ENCODE measurements at places on chromosomes 6 and 20.
A peak's percentile ranks its signal among the peaks of the same experiment; 100 is the strongest.

DNA sequence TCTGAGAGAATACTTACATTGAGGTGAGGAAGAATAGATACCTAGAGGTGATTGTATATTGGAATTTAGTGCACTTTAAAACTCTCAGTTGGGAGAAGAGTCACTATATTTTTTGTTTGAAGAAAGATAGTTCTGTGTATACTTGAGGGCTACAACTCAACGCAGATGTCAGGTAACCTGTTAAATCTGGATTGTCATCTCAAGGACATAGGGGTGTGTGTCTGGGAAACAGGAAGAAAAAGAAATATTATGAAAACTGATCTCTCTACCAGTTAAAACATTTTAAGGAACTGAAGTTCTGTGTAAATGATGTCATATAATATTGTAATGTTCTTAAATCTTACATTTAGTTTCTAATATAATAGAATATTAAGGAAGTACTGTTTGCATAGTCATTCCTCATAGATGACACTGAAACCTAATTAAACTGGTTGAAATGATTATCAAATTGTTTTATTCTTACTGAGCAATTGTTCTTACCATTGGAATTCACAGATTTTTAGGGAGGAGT lies 86.2 kb downstream of the SMAP1 start:
- no peak for DNase-seq

GRCh38 chr6:71478834-71479541 lies 190.4 kb downstream of the OGFRL1 start:
- no peak for DNase-seq

GRCh38 chr6:23265270-23265669 lies 695.9 kb downstream of the HDGFL1 start:
- DNase-seq = no peak

DNA sequence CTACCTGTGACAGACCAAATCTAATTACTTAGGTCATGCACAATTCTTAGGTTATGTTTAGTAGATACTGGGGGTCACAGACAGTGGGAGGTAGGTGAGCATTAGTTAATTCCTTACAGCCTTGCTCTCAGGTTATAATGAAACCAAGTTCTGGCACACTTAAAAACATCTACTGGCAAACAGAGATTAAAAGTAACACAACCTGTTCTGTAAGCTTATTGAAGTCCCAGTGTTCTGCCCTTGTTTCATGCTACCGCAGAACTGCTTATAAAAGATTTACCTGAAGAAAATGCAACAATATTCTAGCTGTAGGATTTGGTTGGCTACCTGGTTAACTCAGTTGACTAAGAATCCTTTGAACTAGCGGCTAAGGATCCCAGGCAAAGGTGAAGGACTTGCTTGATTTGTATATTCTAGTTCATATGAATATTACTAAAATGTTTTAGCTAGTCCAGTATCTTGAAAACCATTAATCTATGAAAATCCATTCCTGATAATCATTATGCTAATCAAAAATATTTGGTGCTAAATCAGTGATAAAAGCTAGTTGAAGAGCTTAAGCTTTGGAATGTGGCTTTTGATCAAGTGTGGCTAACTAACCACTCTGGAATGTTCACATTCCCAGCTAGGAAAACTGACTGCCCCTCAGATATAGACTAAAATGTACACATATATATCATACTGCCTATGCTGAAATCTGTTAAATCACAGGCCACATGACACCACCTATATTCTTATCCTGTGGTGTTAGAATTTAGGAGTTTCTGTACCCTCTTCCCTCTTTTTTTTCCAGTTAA lies 7.2 kb downstream of the PEX3 start:
- no peak for DNase-seq

DNA sequence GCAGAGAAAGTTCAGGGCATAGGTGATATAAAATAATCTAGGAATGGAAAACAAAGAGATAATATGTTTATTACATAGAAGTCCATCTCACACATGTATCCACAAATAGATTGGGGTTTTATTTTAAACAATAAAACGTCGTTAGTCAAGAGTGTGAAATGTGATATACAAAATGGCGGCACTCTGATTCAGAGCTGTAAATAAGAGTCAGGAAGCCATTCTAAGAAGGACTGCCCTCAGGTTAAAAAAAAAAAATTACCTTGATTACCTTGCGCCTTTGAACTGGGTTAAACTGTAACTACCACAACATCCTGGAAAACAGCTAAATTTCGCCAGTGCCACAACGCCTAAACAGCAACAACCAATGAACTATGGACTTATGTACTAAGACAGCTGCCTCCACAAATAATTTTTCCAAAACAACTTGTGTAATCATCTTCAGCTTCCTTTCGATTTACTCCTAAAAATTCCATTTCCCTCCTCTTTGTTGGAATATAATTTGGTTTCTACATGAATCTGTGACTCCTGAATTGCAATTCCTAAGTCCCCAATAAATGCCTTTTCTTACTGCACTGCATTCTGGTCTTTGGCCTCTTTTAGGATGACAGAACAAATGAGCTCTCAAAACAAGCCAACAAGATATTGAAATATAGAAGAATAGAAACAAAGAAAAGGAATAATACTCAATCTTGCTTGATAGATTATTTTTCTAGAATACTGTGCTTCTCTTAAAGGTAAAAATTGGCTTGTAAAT lies 1019.5 kb upstream of the MAP3K7 start:
- no peak for DNase-seq

- no peak for DNase-seq
Observed at GRCh38 chr6:169591616-169592015, 110.2 kb downstream of the WDR27 start.

GRCh38 chr6:3379482-3380060 lies 77.3 kb downstream of the SLC22A23 start:
- no peak for DNase-seq

- no peak for DNase-seq
Observed at GRCh38 chr20:50957276-50957675, 1.1 kb downstream of the DPM1 start.

GRCh38 chr20:44089987-44090674 lies 96.9 kb downstream of the JPH2 start:
- DNase-seq = no peak

GRCh38 chr6:157284738-157285421 lies 38.4 kb downstream of the TMEM242 start:
- DNase-seq = no peak

DNA sequence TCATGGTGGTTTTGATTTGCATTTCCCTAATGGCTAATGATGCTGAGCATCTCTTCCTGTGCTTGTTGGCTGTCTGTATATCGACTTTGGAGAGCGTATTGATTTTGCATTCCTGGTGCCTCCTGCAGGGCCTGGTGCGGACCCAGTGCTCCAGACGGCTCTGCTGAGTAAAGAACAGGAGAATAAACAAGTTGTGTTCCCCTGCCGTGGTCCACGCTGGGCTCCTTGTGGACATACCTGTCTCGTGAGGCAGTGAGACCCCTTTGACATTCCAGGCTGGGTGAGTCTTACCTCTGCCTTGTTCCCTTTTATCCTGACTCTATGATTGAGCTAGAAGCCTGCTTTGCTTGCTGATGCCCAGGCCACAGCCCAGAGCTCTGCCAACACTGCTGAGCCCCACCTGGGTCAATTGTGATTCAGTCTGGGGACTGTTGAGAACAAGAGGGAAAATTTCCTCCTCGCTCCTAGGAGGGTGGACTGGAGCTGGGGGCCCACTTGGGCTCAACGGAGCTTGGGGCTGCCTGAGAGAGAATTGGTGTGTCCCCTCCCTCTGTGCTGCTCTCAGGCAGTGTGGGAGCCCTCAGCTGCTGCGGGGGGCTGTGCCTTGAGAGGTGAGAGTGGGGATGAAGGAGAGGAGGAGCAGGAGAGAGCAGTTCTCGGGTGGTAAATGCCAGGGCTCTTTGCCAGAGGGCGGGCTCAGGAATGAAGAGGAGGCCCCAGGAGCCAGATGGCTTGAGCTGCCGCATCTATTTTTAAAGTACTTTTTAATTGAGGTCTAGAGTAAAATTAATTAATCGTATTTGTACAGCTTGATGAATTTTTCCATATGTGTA lies 43.7 kb upstream of the PMEPA1 start:
- DNase-seq = no peak

DNA sequence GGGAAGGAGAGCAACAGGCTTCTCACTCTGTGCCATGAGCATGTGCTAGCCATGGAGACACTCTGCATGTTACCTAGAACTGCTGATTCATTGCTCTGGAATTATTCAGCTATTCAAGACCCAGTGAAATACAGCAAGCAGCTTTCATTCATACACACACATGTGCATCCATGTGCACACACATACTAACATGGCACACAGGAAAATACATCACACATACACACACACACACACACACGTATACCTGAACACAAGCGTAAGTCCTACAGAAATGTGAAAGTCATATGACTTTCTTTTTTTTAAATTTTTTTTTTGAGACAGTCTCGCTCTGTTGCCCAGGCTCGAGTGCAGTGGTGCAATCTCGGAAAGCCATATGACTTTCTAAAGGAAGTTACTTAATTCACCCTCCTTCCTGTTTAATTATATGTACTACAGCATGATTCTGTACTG lies 108.2 kb upstream of the NFATC2 start:
- DNase-seq = no peak

GRCh38 chr6:158058171-158058651 lies 76.5 kb downstream of the SYNJ2 start:
- no peak for DNase-seq

GRCh38 chr20:1301031-1301529 lies 27.9 kb downstream of the SDCBP2 start:
- no peak for DNase-seq

DNA sequence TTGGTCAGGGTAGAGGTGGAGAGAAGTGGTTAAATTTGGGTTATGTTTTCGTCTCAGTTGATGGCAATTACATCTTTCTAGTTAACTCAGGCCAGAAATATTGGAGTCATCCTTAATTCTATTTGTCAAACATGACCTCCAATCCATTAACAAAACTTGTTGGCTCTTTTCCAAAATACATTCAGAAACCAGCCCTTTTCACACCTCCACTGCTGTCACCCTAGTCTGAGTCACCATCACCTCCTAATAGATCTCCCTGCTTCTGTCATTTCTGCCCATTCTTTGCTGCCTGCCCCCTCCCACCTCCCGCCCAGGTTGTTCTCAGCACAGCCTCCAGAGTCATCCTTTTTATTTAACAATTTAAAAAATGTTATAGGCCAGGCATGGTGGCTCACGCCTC lies 3.0 kb upstream of the ABCF1 start:
- no peak for DNase-seq

DNA sequence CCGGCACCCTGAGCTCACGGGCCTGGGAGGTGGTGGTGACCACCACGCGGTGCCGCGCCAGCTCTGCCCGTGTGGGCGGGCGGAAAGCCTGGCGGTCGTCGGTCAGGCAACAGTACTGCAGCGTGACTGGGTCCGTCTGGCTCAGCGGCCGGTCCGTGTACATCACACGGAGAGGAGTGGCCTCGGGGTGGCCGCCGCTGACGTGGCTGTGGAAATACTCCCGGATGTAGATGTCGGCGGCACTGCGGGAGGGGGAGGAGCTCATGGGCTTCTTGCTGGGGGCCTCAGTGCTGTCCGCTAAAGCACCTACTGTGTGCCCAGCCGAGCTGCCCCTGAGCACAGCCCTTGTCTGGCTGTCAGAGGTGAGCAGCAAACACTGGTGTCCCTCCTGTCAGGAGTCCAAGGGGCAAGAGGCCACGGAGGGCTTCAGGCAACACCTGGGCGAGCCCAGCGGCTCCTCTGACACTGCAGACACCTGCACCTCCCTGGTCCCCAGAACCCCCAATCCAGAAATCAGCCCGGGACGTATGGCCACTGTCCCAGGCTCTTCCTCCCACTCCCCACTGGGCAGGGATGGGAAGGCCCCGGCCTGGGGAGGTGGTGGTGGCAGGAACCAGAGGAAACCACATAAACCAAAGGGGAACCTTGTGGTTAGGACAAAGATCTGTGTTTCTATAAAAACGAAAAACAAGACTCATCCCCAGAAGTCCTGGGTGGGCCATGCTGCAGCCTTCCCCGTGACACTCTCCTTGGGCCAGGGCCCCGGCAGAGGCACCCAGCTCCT lies 6.5 kb downstream of the HELZ2 start:
- DNase-seq = peak; percentile 83

DNA sequence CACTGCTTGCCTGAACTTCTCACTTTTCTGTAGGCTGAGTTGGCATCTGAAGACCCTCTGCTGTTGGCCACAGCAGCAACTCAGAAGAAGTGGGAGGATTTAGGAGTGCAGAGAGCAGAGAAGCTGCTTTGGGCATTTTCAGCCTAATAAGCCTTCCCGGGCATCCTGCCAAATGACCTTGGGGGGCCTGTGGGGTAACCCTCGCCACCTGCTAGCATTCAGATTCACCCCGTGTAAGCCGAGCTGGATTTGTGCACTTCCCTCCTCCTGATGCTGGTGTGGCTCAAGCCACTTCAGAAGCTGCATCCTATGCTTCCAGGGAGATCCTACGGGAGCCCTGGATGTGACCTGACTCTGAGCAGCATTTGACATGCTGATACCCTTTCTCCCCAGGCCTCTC lies 114.8 kb downstream of the LRFN2 start:
- no peak for DNase-seq

- DNase-seq = peak; percentile 70
Observed at GRCh38 chr6:165184192-165184979, 125.0 kb downstream of the C6orf118 start.

DNA sequence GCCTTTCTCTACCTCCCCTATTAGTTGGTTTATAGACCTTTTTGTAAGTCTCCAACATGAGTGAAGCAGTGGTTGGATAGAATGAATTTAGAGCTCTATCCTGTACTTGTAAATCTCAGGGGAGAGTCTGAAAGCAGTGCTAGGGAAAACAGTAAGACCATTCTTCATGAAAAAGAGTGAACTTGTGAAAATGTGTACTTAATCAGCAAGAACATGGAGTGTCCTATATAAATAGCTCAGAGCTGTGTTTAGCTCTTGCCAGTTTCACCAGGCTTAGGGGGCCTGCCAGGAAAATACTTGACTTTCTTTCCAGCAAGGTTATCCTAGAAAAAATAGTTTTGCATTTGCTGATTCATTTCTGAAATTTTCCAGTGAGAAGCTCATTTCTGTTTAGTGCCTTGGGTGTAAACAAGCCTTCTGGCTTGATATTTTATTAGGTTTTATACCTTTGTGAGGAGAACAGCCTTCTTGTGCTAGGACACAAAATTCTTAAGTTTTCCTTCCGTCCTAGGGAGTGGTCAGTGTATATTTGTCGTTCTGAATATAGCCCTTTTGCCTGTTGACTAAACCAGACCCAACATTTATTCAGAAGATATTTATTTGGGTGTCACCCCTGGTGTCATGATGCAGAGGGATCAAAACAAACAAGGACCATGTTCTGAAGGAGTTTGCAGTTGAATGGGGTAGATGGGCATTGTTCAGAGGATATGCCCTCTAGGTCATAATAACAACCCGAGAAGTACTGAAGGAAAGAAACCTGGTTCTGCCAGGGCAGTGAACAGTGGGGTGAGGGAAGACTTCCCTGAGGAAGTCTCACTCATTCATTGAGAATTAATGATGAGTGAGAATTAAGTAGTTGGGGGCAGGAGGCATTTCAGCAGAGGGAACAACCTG lies 7.6 kb downstream of the ARFGEF2 start:
- no peak for DNase-seq

GRCh38 chr6:133894369-133894768 lies 5.5 kb downstream of the TCF21 start:
- no peak for DNase-seq

GRCh38 chr20:24194143-24194542 lies 205.6 kb upstream of the GGTLC1 start:
- no peak for DNase-seq
